ENCODE measurements at places on chromosomes 12 and 14.
A peak's percentile ranks its signal among the peaks of the same experiment; 100 is the strongest.

DNA sequence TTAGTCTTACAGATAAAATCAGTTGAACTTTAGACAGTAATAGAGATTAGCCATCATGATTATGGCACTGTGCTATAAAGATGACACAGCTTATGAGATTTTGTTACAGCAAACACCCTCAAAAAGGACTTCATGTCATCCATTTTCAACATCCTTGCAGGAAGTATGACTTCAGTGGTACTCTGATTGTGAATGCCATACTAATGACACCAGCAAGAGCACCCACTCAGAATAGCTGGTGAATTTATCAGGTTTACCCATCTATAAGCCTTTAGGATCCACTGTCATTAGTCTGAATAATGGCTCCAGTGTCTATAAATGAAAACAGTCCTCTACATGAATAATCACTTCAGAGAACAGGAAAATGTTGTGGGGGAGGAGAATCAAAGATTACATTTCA, 615.2 kb downstream of the RPS29 start:
- no peak for DNase-seq

DNA sequence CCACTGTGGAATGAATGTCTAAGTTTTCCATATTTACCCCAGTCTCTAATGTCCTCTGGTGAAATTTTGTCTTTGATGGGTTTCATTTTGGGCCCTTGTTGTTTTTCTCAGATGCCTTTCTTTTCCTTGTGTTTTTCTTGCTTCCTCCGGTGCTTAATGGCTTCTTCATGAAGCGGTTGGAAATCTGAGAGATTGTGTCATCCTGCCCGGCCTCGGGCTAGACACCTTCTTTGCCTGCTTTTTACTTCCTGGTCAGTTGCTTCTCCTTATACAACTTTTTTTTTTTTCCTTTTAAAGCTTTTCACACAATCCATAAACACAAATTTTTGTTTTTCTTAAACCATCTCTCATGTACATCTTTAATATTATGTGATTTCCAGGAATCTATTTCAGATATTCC, 7.1 kb downstream of the ETV6 start:
- DNase-seq: no peak

DNA sequence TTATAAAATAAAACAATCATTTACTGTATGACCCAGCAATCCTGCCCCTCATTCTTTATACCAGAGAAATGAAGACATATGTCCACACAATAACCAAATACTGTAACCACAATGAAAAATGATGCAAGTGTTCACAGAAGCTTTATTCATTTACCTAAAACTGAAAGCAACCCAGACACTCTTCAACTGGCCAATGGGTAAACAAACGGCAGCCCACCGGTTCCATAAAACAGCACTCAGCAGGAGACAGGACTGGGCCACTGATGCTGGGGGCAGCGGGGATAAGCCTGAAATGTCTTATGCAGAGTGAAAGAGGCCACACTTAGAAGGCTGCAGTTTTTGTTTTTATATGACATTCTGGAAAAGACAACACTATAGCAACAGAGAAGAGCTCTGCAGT, 15.1 kb downstream of the DDX51 start:
- DNase-seq: no peak

GRCh38 chr12:128298091-128298748, 31.2 kb downstream of the TMEM132C start:
- DNase-seq: no peak

GRCh38 chr12:92778525-92778924, 75.7 kb downstream of the PLEKHG7 start:
- no peak for DNase-seq

DNA sequence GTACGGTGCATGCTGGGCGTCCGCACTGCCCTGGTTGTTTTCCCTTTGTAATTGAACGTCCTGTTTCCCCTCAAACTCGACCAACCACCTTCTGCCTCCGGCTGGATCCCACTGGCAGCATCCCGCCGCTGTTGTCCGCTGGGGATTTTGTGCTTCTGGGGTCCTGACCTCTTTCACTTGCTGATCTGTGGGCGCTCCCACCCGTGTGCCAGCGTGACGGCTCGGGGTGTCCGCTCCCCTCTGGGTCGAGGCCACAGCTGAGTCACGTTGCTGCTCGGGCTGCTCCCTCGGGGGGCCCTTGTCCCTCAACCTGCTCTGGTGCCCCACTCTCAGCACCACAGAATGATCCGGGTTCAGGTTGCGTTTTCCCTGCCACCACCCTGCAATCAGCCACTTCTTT, 8.0 kb downstream of the PGAM5 start:
- no peak for DNase-seq

GRCh38 chr14:98966475-98967162, 305.4 kb downstream of the BCL11B start:
- DNase-seq: no peak

DNA sequence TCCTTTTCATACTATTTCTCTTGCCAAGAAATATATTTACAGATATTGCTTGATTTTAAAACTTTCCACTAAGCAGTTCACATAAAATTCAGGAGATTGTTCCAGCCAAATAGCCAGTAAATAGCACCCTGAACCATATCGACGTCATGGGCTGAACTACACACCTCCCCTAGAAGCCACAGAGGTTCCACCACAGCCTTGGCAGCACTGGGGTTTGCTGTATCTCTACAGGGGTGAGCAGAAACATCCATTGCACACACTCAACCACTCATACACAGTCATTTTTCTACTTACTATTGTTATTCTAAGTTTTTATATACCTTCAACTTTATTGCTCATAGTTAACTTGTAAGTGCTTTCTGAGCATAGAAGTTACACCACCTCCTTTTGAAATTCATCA, 8.1 kb upstream of the EIF2S3B start:
- no peak for DNase-seq

DNA sequence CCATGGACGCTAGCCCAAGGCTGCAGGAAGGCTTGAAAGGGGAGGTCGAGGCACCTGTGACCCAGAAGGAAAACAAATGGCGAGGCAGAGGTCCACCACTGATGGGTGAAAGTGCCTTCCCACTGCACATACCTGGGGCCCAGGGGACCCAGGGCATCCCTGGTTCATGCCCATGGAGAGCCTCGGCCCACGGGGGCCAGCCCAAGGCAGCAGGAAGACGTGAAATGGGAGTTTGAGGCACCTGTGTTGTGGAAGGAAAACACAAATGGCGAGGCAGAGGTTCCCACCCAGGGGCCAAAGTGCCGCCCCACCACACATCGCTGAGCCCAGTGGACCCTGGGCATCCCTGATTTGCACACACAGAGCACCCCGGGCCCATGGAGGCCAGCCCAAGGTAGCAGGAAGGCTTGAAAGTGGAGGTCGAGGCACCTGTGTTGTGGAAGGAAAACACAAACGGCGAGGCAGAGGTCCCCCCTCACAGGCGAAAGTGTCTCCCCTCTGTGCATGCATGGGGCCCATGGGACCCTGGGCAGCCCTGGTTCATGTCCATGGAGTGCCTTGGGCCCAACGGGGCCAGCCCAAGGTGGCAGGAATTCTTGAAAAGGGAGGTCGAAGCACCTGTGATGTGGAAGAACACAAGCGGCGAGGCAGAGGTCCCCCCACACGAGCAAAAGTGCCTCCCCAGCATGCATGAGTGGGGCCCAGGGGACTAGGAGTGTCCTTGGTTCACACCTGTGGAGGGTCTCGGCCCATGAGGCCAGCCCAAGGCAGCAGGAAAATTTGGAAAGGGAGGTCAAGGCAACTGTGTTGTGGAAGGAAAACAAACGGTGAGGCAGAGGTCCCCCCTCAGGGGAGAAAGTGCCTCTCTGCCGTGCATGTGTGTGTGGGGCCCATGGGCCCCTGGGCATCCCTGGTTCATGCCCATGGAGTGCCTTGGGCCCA, 383.3 kb downstream of the ALG10 start:
- no peak for DNase-seq

DNA sequence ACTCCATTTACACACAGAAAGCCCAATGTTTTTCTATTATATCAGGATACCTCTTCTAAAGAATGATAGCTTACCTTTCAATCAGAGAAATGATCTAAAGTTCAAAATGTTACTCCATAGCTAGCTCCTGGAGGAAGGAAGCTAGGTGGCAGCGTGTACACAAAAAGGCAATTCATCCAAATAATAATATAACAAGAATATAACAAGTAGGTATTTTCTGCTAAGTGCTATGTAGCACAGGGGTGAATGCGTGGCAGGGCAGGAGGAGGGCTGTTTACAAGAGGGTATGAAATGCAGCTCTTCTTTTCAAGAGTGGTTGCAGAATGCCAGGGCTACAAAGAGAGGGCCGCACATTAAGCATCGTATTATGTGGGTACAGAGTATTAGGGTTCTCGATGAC, 663 bp upstream of the SNAPC1 start:
- DNase-seq: no peak

GRCh38 chr12:69024907-69025306, 91.9 kb upstream of the CPM start:
- no peak for DNase-seq

- no peak for DNase-seq
Measured at GRCh38 chr14:52018252-52018651, 28.9 kb downstream of the RTRAF start.

- DNase-seq: peak; percentile 80
Measured at GRCh38 chr12:54526812-54527630, 22.4 kb upstream of the PDE1B start.

- DNase-seq: no peak
Measured at GRCh38 chr12:41367726-41368405, 179.7 kb downstream of the PDZRN4 start.

DNA sequence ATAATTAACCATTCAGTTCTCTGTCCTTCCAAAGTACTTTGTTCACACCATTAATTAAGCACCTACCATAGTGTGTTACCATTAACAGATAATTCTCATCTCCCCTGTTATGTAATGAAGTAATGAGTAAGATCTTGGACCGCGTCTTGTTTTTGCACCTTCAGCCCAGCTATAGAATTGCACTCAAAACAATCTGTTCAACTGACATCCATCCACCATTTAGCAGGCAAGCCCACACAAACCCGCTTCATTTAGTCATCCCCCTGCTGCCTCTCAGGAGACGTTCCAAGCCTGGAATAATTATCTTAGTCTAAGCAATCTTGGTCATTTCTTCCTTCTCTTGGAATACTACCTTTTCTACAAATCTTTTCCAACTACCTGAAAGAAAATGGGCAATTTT, 74.4 kb downstream of the DUSP16 start:
- DNase-seq: no peak

GRCh38 chr12:6532051-6532926, 2.0 kb upstream of the GAPDH start:
- DNase-seq: no peak

GRCh38 chr14:74951443-74952179, 3.8 kb downstream of the PGF start:
- DNase-seq: no peak
